ENCODE measurements at places on chromosomes 5 and 9.

DNA sequence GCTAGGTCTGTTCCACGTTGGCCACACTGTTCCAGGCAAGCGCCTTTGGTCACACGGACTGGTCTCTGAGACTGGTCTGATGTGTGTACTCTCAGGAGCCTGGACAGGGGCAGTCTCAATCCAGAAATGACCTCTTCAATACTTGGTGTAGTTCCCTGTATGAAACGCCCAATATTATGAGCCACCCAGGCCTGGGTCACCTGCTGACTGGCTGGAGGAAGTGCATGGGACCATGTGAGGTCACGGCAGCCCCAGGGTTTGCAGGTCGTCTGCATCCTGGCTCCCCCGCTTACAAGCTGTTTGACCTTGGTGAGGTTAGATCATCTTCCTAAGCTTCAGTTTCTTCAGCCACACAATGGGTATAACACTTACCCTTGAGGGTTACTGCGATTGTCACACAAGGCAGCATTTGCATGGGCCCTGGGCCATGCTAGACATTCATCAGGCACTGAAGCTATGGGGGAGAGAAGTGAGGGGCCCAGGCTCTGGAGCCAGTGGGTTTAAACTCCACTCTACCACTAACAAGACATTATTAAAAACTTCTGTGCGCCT, 5.2 kb upstream of the GRHPR start:
- no peak for DNase-seq

GRCh38 chr5:33237471-33237870, 203.3 kb upstream of the TARS1 start:
- no peak for DNase-seq

- DNase-seq, result no peak
These were observed 2.2 kb upstream of the ADGRD2 start for GRCh38 chr9:124448019-124448418.

GRCh38 chr5:120098902-120099535, 365.1 kb upstream of the PRR16 start:
- DNase-seq, result no peak

DNA sequence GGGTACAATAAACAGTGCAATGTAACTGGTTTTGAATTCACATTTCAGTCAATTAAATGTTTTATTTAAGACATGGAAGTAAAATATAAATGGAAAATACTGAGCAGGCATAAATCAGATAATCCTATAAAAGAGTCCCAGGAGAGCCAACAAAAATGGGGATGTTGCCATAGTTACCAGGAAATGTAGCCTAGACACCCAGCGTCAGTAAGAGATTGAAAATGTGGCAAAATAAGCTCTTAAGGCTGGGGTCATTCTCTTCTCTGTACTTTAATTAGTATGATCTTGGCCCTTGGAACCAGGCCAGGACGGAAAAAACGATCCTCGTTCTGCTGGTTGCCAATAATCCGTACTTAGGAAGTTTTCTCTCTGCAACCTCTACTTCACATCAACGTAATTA, 18.9 kb upstream of the RASEF start:
- DNase-seq, result no peak
